GM06990 (cell line): ENCODE measurements at places on chromosomes 16 and 17.

- DNase-seq, result peak; percentile 26
Measured at GRCh38 chr16:9099131-9099625, 7.7 kb downstream of the HAPSTR1 start.

- DNase-seq, result no peak
Measured at GRCh38 chr17:67509390-67510287, 132.6 kb downstream of the PITPNC1 start.

DNA sequence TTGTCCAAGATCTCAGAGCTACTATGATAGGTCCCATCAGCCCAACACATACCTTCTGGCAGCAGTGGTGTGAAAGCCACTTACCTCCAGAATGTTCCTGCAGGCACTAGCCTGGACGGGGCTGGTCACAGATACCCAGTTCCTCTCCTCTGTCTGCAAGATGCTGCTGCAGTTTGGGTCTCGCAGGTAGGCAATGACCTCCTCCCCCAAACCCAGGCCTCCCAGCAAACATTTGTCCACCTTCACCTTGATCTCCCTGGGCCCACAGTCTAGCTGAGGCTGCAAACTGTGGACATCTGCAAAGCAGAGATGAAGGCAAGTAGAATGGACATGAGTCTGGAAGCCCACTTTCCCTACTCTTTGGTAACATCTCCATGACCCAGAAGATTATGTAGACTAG is 7.1 kb downstream of the GP2 start:
- no peak for DNase-seq

DNA sequence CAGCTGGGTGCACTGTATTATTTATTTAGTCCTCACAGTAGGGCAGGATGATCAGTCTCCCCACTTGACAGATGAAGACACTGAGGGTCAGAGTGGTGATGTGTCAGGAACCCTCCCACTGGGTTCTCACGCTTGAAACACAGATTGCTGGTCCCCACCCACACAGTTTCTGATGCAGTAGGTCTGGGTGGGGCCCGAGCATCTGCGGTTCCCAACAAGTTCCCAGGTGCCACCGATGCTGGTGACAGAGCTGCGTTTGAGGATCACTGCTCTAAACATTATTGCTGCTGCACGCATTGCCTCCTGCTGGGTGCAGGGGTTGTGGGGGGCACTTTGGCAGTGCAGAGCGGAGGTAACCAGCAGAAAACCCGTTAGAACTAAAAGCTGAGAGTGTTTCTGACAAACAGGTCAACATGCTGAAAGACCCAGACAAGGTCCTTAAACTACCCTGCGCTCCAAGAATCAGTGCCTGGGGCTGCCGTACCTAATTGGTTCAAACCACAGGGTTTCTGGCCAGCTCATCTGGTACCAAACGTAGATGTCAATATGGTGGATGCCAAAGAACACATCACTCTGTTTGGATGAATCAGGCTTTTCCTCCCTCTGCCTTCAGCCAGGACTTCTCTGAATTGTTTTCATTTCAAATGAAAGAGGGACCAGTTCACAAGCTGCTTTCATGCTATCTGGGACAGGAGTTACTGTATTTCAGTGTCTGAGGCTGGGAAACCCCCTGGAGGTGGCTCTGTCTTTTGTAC is 76.0 kb downstream of the ABCC1 start:
- peak; percentile 50 for DNase-seq

GRCh38 chr16:50245417-50246298 is 20.7 kb upstream of the ADCY7 start:
- DNase-seq, result peak; percentile 52
